ENCODE measurements at places on chromosomes 1 and 21. TPM values are rescaled to one million over a fixed set of nuclear protein-coding genes. Genes with fewer than 3 reads are reported as not detected.
A peak's percentile ranks its signal among the peaks of the same experiment; 100 is the strongest.

DNA sequence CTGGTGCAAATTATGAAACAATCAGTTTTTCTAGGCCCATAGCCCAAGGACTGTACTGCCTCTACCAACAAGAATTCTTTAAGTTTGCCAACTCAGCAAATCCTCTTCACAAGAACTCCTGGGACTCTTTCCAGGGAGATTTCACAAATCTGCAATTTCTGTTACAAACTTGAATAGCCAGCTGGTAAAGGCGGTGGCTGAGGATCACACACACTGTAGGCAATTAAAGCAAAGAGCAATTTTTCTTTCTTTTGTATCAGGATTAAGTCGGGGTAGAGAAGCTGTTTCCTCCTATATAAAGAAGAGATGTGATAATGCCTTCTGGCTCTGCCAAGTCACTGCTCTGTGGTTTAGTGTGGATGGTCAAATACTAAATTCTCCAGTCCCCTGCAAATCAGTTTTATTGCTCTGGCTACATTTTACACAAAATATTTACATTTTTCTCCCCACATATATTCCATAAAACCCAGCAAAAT lies 1.7 kb downstream of the ALDH9A1 start:
- DNase-seq, result peak; percentile 99

- DNase-seq, result peak; percentile 62
Measured at GRCh38 chr21:45080639-45081414, 6.4 kb downstream of the ADARB1 start.

GUCA2B gene
- total RNA-seq, result not detected

- DNase-seq, result peak; percentile 14
Measured at GRCh38 chr1:173467426-173467825, 9.7 kb upstream of the PRDX6 start.

DNA sequence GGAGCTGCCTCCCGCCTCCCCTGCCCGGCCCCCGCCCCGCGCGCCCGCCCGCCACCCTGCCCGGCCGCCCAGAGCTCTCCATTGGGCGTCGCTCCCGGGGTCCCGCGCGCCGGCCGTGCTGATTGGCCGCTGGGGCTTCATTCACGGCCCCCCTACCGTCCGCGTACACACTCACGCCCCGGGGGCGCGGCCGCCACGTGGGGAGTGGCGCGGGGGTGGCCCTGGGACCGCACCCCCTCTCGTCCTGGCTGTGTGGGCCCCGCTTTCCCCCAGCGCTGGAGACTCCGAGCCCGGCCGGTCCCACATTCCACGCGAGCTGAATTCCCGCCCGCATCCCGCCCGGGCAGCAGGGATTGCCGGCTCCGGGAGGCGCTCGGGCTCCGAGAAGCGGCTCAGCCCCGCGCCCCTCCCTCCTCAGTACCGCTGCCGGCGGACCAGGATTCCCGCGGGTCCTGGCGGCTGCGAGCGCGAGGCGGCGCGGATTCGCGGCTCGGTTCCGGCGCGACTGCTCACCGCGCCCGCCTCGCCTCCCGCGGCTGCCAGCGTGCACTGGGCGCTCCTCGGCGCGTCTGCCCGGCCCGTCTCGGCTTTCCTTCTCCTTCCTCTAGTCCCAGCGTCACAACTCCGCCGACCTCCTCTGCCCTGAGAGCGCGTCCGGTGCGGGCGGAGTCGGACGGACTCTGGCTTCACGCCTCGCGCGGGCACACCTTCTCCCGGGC lies 450 bp upstream of the POU3F1 start:
- peak; percentile 63 for DNase-seq

GRCh38 chr1:225509770-225510169 lies 81.9 kb upstream of the LBR start:
- no peak for DNase-seq

GRCh38 chr1:243596431-243597062 lies 253.5 kb downstream of the AKT3 start:
- DNase-seq, result peak; percentile 86

FRRS1 gene
- 17.1 TPM for total RNA-seq

- DNase-seq, result no peak
Measured at GRCh38 chr1:182620924-182621585, 16.9 kb upstream of the RGS16 start.

DNA sequence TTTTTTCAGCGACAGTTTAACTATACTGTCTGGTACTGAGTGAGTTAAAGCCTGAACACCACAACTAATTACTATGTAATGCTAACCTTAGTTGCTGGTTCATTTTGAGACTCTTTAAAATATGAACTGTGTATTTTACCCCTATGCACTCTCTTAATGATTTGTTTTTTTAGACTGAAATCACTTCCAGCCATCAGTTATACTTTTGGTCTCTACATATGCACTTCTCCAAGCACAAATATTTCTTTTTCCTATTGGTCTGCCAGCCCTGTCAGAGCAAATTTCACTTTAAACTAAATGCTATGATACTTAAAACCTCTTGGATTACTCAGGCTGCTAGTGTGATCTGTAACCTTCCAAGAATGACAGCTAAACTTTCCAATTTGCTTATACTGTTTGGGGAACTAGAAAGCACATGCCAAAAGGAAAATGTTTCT lies 38.1 kb upstream of the SCYL3 start:
- peak; percentile 51 for DNase-seq

DNA sequence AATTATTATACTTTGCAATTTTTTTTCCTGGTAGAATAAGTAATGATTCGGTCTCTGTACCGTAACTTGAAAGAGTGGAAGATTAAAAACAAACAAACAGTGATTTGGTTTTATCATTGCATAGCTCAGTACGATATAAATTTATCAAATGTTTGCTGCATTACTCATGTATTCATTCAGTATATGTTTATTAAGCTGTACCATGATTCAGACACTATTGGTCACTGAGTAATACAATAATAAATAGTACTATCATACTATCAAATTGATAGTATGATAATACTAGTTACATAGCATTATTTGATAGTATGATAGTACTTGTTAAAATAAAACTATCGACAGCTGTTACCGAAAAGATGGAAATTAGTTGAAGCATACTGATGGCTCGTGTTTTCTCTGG lies 12.1 kb downstream of the CENPF start:
- peak; percentile 34 for DNase-seq

MACO1 gene
- total RNA-seq, result 17.3 TPM

DNA sequence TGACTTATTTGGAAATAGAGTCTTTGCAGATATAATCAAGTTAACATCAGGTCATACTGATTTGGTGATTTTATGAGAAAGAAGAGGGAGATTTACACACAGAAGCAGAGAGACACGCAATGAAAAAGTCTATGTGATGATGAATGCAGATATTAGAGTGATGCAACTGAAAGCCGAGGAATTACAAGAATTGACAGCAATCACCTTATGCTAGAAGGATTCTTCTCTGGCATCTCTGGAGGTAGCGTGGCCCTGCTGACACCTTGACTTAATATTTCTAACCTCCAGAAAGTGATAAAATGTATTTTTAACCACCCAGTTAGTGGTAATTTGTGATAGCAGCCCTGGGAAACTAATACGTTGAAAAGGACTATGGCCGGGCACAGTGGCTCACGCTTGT lies 14.2 kb upstream of the CFH start:
- no peak for DNase-seq

DSCAM gene
- not detected for total RNA-seq

COL8A2 gene
- total RNA-seq, result 11.0 TPM

- DNase-seq, result peak; percentile 35
Measured at GRCh38 chr1:65264197-65264929, 45.0 kb upstream of the DNAJC6 start.

FAM43B gene
- total RNA-seq, result 0.90 TPM

OR2T11 gene
- not detected for total RNA-seq

TSTD1 gene
- total RNA-seq, result not detected

LCE2C gene
- not detected for total RNA-seq

DNA sequence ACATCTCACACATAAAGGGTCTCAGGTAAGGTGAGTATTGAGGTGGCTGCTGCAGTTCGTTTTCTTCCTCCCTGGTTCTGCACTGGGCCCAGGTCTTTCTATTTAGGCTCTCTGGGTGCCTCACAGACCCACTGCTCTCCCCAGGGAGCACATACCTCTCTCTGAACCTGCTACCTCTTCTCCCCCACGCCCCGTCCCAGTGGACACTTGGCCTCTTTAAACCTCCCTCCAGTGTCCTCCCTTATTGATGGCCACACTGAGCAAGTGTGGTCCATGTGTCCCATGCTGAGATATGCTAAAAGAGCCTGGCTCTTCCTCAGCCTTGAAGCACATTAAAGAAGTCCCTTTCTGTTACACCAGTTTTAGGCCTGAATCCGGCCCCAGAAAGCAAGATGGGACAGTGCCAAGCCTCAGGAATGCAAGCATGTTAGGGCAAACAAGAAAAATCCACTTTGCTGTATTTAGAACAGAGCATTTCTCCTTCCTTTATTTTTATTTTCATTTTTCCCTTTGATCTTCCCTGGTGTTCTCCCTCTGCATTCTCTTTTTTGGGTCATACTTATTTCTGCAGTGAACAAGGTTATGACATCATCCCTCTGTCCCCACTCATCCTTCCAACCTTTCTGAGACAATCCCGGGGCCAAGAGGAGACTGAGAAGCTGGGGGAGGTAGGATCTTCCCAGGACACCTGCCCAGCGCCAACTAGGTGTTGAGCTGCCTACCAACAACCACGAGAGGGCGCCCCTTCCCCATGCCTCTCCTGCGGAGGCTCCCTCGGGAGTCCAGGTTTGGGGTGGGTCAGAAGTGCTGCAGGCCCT lies 5.0 kb upstream of the CHI3L2 start:
- DNase-seq, result peak; percentile 64
